Hematopoietic multipotent progenitor cell (in vitro differentiated cells): ENCODE measurements at places on chromosomes 4 and X.

GRCh38 chr4:56127716-56128115 is 179.0 kb downstream of the CEP135 start:
- no peak for DNase-seq

DNA sequence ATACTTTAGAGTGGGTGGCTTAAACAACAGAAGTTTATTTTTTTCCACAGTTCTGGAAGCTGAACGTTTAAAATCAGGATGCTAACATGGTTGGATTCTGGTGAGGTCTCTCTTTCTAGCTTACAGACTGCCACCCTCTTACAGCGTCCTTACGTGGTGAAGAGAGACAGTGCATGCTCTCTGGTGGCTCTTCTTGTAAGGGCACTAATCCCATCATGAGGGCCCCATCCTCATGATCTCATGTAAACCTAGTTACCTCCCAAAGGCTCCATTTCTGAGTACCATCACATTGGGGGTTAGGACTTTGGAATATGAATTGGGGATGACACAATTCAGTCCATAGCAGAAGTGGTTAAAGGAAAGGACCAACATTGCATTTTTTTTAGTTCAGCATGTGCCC is 132.8 kb downstream of the BMPR1B start:
- no peak for DNase-seq

GRCh38 chr4:156941940-156942548 is 29.6 kb downstream of the PDGFC start:
- DNase-seq: no peak

DNA sequence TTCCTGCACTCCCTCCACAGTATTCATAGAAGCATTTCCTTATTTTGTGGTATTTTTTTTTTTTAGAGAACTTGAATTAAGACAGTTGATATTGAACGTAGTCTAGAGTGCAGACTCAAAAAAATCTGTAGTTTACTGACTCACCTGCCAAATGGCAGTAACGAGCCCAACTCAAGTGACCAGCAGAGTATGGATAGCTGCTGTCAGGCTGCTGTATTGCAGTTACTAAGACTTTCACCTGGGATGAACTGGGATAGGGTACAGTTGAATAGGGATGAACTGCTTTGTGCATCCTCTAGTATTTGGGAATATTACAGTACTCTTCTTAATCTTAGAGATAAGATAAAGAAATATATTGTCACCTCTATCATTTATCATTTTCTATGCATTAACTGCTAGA is 7.0 kb upstream of the SLC7A11 start:
- DNase-seq: no peak
